ENCODE measurements at places on chromosomes 11 and 22. TPM values are rescaled to one million over a fixed set of nuclear protein-coding genes. Genes with fewer than 3 reads are reported as not detected.

Gene RIMBP3C
- 0.27 TPM for polyA plus RNA-seq

Gene DGCR6
- 12.4 TPM for polyA plus RNA-seq

Gene ARL14EP
- 55.8 TPM for polyA plus RNA-seq

Gene OR52D1
- polyA plus RNA-seq = not detected

Gene C1QTNF4
- 3.1 TPM for polyA plus RNA-seq

Gene BAIAP2L2
- polyA plus RNA-seq = 0.80 TPM

Gene SCO2
- polyA plus RNA-seq = 2.0 TPM

Gene NUDT8
- polyA plus RNA-seq = 8.1 TPM

Gene SCGB1A1
- polyA plus RNA-seq = 20.9 TPM

Gene GRAP2
- 1.8 TPM for polyA plus RNA-seq

- DNase-seq = no peak
Measured at GRCh38 chr11:57484141-57484710, 23.9 kb downstream of the RTN4RL2 start.

DNA sequence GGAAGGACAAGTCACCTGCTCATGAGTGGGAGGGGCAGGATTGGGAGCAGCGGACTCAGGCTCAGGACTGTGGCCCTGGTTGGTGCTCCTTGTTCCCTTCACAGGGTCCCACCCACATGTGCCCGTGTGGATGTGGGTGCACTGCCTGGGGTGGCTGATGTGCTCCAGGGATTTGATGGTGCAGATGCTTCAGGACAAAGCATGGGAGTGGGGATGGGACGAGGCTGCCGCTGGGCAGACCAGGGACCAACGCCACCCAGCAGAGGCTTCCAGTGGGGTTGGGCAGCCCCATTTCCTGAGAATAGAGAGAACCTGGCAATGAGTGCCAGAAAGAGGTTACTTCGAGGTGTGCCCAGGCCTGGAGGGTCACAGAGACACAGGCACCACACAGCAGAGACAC is 65.5 kb upstream of the IGLL5 start:
- no peak for DNase-seq

DNA sequence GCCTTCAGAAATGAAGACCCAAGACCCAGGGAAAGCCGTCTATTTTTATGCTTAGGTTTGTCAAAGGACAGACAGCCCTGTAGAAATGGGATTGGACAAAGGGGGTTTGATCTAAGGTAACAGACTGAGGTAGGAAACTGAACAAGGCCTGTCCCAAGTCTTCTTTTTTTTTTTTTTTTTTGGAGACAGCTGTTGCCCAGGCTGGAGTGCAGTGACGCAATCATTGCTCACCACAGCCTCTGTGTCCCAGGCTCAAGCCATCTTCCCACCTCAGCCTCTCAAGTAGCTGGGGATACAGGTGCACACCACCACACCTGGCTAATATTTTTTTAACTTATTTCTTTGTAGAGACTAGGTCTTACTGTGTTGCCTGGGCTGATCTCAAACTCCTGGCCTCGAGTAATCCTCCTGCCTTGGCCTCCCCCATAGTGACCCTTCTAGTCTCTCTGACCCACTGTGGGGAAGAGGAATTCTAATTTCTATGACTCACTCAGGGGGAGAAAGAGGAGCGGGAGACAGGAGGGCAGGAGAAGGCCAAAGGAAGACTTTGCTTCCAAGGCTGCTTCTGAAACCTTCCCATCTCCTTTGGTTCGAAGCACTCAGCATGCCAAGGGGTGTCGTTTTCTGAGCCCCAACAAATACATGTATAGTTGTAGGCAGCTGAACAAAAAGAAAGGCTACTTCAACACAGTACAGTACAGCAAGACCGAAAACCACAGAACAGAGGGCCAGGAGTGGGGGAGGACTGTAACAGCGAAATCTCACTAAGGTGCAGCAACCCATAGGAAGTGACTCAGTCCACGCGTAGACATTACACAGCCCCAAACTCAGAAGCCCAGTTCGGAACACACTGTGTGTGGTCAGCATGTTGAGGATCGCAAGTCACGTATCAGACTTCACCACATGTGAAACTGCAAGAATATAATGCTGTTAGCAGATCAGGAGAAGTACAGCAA is 872 bp downstream of the TMA7B start:
- no peak for DNase-seq

DNA sequence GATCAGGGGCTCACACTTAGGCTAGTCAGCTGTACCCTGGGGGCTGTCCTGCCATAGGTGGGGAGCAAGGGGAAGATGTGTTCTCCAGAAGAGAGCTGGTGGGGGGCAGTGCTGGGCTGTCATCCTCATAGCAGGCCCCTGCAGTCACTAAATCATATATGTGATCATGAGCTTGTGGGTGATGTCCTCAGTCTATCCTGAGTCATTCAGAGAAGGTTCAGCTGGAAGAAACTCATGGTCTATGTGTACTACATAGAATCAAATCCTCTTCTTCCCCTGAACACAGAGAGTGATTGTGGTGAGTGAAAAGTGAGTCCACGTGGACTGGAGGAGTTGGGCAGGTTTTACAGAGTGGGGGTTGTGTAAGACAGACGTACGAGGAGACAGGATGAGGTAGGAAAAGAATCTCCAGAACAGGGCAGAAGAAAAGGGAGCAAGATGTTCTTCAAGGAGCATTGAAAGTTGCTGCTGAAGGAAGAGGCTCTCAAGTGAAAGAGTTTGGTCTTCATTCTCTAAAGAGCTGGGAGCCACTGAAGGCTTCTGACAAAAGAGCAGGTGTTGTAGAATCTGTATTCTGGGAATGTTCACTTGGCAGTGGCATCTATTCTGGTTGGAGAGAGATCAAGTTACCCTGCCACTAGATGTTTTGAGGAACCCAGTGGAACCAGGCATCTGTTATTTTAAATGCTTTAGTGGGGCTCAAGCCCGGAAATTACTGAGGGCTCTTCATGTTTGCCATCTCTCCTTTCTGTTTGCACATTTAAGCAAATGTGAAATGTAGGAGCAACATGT is 68.9 kb downstream of the C22orf31 start:
- DNase-seq = no peak

DNA sequence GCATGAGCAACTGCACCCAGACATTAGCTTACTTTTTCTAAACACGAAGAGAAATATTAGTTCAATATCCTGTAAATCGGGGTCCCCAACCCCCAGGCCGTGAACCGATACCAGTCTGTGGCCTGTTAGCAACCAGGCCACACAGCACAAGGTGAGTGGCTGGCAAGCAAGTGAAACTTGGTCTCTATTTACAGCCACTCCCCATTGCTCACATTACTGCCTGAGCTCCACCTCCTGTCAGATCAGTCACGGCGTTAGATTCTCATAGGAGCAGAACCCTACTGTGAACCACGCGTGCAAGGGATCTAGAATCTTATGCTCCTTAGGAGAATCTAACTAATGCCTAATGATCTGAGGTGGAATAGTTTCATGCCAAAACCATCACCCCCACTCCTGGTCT is 27.8 kb upstream of the DEPDC7 start:
- no peak for DNase-seq

DNA sequence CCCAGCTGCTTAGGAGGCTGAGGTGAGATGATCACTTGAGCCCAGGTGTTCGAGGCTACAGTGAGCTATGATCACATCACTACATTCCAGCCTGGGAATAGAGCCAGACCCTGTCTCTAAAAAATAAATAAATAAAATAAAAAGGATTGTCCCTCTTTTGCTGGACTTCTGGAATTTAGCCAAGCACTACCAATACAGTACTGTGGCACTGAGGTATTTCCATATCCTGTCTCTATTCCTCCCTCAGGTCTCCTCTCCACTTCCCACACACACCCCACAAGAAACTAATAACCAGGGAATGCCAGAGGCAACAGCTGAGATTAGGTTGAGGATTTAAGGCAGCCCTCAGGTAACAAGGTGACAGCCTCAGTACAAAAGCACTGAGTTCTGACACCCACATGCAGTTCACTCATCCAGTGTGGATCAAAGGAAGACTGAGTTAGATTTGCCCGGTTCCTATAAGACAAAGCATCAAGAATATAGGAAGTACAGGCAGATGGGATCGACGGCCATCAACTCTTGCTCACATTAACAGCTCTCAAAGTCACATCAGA is 4.5 kb upstream of the PPP2R1B start:
- no peak for DNase-seq

DNA sequence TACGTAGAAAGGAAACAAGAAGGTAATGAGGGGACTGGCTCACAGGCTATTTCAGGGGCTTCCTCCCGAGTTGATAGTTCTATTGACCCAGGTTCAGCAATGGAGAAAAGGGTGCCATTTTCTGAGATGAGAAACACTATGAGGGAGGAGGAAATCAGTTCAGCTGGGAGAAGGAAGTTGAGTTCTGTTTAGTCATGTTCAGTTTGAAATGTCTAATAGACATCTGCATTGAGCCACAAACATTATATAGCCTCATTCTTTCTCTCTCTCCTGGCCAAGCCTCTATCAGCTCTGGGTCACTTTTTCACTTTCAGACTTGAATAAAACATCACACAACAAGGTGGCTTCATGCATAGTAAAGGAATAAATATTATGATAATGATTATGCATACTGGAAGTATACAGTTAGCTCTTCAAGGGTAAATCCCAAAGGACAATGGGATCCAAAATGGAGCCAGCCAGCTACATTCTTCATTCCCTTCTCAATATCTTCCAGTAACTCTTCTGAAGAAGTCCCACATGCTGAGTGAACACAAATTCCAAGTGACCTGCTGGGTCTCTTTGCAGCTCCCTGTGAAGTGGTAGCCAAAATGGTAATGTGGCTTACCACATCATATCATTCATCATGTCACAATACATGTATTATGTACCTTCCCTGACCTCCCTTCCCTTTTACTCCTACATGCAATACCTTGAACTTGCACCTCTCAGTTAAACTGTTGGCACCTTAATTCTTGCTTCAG is 80.9 kb upstream of the CD44 start:
- DNase-seq = no peak

DNA sequence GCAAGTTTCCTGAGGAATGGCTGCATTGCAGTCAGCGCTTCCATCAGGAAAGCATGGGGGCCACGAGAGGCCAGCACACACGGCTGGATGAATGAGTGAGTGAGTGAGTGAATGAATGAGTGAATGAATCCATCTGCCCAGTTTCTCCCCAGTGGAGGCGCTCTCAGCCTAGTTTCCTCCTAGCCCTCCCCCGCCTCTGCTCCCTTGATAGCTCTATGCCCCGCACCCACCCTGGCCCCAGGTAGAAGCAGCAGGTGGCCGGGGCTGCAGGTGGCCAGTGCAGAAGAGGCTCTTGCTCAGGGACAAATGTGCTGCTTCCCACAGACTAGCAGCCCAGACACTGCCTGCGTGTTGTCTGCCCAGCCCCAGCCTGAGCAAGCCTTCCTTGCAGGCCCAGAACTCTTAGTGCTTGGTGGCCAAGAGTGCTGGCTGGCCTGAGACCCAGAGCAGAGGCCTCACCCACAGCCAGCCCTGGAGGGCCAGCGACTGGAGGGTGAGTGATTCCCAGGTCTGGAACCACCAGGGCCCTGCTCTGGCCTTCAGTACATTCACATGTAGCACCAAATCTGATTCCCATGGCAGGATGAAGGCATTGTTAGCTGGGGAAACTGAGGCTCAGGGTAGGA is 31.1 kb upstream of the PDGFB start:
- DNase-seq = no peak

GRCh38 chr22:40363059-40363458 is 7.3 kb upstream of the SGSM3 start:
- DNase-seq = no peak

DNA sequence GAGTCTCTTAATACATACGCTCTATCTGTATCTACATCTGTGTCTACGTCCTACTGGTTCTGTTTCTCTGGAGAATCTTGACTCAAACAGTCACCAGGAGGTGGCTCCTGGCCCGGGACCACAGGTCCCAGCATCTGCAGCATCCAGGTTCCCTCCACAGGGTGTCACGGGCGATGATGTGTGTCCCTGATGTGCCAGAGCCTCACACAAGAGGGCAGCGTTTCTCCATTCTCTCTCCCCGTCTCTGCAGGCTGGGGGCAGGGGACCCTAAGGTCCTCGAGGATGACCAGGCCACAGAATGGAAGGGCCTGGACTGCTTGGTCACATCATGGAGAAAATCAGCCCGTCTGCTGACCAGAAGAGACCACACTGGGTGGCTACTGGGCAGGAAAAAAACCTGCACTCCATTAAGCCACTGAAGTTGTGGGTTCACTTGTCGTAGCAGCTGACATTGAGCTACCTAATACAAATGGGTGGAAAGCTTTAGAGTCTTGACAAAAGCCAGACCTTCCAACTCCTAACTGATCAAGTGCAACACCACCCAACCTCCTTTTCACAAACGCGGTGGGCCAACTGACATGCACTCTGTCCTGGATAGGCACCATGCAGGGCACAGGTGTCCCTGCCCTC is 392.5 kb downstream of the CTTN start:
- no peak for DNase-seq

DNA sequence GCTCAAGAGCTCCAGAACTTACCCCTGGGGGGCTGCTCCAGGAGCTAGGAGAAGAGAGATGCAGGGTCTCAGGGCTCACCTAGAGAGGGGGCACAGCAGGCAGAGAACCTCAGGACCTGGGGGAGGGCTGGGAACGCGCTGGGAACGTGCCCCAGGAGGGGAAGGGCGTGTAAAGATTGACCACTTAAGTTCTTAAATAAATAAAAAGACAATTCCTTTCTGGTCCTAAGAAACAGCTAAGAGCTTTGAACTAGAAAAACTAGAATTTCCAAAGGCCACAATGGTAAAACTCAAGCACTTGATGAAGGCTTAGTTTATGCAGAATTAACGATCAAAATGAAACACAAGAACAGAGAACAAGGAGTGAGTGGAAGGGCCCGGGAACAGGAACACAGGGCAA is 89.1 kb downstream of the CELSR1 start:
- DNase-seq = no peak

DNA sequence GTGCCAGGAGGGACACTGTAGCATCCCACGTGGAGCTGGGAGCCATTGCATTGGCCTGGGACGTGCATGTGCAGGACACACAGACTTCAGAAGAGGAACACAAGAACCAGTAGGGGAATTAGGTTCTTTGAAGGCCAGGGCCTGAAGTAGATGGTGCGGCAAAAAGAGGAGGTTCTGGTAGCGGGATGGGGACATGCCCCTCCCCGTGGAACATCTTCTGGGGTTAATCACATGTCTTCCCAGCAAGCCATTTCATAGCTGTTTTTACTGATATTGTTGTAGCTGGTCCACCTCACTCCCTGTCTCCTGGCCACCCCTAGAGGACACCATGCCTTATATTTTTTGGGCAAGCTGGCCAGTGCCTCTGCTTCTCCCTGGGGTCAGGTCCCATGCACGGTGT is 74.3 kb downstream of the SCN3B start:
- DNase-seq = no peak

GRCh38 chr11:58905721-58906547 is 33.4 kb upstream of the GLYATL1 start:
- DNase-seq = peak; percentile 71

DNA sequence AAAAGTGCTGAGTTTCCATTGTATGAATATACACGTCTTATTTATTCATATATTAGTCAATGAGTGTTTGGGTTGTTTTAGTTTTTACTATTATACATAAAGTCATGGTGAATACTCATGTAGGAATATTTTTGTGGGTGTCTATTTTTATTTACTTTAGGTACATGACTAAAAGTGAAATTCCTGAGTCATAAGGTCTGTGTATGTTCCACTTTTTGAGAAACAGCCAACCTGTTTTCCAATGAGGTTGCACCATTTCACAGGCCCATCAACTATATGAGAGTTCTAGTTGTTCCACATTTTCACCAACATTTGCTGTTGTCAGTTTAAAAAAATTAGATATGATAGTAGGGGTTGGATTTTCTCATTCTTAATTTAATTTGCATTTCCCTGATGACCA is 6.6 kb upstream of the OR6X1 start:
- DNase-seq = no peak
